ENCODE measurements at places on chromosomes 2 and 18.
A peak's percentile ranks its signal among the peaks of the same experiment; 100 is the strongest.

DNA sequence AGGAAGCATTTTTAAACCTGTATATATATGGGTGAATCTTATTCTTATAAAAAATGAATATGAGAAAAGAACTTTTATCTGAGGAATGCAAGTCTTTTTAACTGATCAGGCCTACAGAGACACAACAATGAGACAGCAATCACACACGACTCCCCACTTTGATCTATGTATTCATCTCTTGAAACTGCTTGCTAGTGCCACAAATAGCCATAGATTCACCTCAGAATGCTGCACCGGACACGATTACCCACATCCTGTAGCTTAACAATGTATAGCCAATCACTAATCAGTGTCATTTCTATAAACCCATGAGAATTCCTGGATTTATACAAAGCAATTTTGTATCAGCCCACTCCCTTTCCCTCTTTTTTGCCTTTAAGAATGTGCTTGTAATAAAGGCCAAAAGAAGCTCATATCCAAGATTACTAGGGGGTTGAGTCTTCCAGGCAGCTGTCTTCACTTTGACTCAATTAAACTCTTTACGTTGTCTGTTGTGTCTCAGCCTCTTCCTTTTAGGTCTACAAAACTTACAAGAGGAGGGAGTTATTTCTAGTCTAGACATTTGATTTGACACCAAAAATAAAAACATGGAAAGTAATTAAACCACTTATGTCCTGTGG lies 94.9 kb downstream of the MBD2 start:
- DNase-seq: no peak

- no peak for DNase-seq
Measured at GRCh38 chr2:126838716-126838985, 60.0 kb upstream of the TEX51 start.

DNA sequence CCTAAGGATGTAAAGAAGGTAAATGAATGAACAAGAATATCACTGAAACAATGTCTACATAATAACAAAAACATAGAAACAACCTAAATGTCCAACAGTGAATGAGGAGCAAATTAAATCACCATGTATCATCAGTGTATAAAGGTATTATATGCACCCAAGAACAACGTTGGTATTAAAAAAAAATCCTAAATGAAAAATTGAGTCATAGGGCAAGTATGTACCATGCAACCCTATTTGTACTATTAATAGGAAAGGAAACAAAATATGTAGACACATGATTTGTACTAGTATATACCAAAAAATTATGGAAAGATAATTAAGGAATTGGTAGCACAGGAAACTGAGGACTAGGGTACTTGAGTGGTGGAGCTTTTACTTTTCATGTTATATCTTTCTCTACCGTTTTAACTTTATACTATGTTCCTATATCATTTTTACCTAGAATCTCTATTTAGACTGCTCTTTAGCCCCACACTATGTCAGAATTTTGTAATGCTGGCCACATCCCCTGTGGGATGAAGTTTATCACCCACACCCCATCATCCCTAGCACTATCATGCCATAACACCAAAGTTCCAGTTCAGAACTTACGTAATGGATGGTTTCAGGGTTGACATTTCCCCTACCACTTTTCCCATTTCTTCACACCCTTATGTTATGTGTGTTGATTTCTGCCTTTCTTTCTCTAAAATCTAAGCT lies 25.6 kb downstream of the IKZF2 start:
- no peak for DNase-seq

DNA sequence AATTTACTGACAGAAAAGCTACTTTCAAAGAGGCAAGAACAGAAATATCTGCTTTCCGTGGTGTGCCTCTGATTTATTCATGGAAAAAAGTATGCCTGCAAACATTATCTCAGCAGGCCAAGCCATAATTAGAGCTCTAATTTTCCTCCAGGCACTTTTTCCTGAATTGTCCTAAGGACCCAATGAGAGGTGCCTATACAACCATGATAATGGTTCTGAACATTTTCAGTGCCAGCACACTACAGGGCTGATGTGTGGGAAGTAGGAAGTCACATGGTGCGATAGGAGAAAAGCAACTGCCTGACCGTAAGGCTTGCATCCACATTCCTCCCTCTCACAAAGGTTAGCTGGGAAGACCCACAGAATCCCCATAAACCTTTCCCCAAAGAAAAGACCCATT lies 45.9 kb upstream of the EGR4 start:
- no peak for DNase-seq

- DNase-seq: no peak
Measured at GRCh38 chr2:179273461-179273962, 8.9 kb upstream of the SESTD1 start.

GRCh38 chr18:35116784-35117318 lies 75.6 kb downstream of the MAPRE2 start:
- no peak for DNase-seq

GRCh38 chr2:158637357-158637756 lies 157.8 kb upstream of the DAPL1 start:
- DNase-seq: no peak

DNA sequence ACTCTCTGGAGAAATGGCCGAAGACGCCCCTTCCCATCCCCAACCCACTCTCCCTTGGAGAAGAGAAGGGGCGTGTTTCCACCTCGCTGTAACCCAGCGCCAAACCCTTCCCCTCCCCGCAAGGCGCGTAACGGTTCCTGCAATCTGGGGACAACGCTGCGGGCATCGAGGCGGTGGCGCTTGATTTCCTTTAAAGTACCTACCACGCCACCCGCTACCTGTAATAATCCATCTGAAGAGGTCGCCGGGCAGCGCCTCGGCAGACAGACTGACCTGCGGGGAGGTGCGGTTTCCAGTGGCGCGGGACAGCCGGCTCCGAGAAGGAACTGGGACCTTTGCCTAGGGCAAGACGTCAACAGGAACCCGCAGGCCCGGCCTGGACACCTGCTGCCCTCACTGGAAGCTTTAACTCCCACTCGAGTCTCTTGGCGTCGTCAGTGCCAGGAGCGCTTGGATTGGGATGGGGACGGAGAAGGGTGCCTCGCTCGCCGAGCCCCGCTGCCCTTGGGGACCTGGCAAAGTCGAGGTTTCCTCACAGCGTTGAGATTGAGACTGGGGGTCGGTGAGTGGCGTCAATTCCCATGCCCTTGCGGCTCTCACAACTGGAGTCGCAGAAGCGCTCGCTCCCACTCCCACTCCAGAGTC lies at the start of gene CYP1B1:
Gene CYP1B1 (minus strand): TSS at position 645 of the 645 bp plus-strand sequence. CDS start 763 bp downstream, outside the sequence.
- peak; percentile 29 for DNase-seq

- DNase-seq: no peak
Measured at GRCh38 chr2:237615631-237616249, 11.6 kb upstream of the LRRFIP1 start.

GRCh38 chr2:161045726-161046125 lies 114.5 kb upstream of the TANK start:
- DNase-seq: no peak

- peak; percentile 83 for DNase-seq
Measured at GRCh38 chr2:98822301-98823164, 91.6 kb upstream of the MGAT4A start.

- no peak for DNase-seq
Measured at GRCh38 chr2:174076040-174076439, 110.9 kb upstream of the SP3 start.

All from neural progenitor cell (in vitro differentiated cells).